Stimulated activated CD8-positive, alpha-beta memory T cell treated with anti-CD3 and anti-CD28 coated beads, Interleukin-15, amount 100 ng/mL, for 24 hours (primary cell): ENCODE measurements at places on chromosomes 1 and 21.

- no peak for DNase-seq
Observed at GRCh38 chr1:28132171-28133167, 44.0 kb downstream of the PTAFR start.

DNA sequence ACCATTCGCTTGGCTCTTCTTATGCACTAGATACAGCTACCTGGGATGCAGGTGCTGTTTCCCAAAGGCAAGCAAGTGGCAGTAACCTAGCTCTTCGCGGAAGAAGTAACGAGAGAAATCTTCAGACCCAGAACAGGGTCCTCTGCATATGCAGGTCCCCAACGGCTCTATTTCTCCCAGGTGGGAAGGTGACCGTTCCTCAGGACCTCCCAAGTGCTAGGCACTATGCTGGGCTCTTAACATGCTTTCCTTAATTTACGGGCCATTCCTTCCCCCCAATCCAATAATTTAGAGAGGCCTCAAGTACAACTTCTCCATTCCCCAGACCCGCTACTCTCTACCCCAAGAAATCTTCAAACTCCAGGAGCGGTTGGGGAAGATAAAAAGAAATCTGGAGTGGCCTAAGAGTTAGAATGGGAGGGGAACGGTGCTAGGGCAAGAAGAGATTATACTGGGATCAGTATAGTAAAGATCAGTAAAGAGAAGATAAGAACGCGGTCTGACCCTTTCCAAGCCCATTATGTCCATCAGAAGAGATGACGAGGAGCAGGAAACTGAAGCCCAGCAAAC is 410 bp downstream of the TXNDC12 start:
- no peak for DNase-seq

GRCh38 chr1:117268535-117269455 is 58.1 kb upstream of the VTCN1 start:
- DNase-seq: no peak

DNA sequence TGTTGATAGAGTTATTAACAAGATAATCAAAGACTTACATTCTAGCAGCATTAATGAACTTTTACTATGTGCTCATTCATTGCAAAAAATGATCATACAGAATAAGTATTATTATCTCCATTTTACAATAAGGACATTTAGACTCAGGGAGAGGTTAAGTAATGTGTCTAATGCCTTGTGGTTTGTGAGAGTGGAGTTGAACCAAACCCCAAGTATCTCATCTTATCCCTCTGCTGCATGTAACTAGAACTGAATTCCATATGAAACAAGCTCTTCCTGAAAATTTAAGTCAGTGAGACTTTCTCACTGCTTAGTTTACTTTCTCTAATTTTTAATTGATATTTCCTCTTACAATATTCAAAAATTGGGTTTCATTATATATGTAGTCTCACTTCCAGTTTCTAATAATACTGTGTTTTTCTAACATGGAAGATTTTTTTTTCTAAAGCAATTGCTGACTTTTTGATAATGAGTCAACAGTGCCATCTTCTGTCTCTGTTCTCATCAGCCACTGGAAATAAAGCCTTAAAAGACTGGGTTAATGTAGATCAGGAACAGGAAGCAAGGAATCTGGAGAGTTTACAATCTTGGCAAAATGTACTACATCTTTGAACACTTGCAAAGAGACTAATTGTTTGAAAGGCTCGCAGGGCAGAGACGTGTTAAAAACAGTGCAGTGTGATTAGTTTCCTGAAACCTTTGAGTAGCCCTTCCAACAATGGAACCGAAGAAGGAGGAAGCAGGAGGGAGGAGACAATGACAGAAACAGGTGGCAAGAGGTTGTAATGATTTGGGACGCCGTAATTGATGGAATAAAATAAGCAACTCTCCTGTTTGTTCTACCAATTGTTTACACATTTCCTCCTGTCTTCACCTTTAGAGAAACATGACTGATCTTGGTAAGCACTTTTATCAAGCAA is 567.6 kb downstream of the MRPL39 start:
- DNase-seq: no peak

DNA sequence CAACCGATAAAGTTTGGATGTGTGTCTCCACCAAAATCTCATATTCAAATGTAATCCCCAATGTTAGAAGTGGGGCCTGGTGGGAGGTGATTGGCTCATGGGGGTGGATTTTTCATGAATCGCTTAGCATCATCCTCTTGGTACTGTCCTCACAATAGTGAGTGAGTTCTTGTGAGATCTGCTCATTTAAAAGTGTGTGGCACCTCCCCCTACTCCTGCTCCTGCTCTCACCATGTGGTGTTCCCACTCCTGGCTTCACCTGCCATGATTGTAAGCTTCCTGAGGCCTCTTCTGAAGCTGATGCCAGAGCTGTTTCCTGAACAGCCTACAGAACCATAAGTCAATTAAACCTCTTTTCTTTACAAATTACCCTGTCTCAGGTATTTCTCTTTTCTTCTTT is 28.2 kb upstream of the PRDX6 start:
- no peak for DNase-seq

- no peak for DNase-seq
Observed at GRCh38 chr1:92980732-92981647, 19.7 kb upstream of the DIPK1A start.

- no peak for DNase-seq
Observed at GRCh38 chr1:236540813-236541465, 17.2 kb downstream of the LGALS8 start.

GRCh38 chr1:24526940-24527542 is 24.4 kb downstream of the RCAN3 start:
- no peak for DNase-seq

- no peak for DNase-seq
Observed at GRCh38 chr1:225950905-225951497, 10.0 kb upstream of the LEFTY2 start.

GRCh38 chr1:44672961-44673674 is 1.2 kb downstream of the TMEM53 start:
- DNase-seq: no peak

DNA sequence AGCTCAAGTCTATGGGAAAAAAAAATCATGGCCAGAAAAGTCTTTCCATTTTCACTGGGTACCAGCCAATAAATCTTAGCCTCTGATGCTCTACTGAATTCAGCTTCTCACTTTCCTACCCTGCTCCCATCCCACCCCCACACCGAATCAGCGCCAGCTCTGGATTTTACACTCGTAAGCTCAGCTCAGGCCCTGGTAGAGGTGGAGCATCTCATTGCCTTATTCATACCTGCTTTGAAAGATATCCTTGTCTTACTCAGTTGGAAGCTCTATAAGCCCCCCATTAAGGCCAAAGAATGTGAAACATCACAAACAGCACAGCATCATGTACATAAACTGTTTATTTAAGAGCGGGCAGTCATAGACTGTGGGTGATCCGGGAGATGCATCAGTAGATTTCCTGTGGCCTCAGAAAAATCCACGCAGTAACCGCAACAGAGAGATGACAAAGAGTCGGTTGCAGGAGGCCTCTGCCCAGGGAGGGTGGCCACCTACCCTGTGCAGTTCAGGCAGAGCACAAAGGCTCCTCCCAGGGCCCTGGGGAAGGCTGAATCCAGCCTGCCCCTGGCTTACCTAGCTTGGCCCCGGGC is 36.4 kb upstream of the ETS2 start:
- no peak for DNase-seq

DNA sequence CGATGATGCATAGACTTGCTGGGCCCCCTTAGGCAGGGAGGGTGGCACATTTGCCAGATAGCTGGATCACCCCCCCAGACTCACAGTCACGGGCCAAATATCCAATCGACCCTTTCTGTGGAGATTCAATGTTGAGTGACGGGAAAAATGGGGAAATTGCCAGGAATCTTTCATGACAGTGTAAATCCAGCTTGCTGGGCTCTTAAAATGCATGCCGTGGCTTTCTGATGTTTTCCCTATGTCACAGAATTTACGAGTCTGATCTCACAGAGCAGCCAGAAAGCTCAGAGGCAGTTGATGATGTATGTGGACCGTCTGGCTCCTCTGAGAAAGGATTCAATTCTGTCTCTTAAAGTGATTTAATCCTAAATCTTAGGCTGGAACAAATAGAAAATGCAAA is 150.1 kb upstream of the ZNF644 start:
- no peak for DNase-seq

GRCh38 chr1:19852036-19852435 is 30.2 kb upstream of the OTUD3 start:
- no peak for DNase-seq

DNA sequence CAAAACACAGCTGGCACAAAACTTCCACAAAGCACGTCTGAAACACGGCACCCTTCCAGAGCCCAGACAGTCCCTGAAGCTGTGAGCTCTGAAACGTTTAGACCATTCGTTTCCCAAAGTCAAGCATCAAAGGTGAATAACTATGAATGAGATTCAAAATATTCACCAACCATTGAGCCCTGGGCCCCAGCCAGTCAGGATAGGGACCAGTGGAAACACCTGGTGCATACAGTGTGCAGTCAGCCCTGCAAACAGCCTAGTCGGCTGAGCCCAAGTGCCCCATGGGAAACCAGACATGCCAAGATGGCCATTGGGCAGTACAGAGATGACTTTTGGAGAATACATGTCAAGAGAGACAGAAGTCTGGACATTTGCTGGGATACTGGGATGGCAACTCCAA is 90.4 kb upstream of the EDN2 start:
- no peak for DNase-seq

GRCh38 chr1:21782349-21782867 is 541 bp downstream of the USP48 start:
- no peak for DNase-seq

GRCh38 chr1:46558141-46558963 is 6.9 kb upstream of the KNCN start:
- DNase-seq: no peak

GRCh38 chr1:101059945-101060542 is 34.5 kb upstream of the DPH5 start:
- no peak for DNase-seq

DNA sequence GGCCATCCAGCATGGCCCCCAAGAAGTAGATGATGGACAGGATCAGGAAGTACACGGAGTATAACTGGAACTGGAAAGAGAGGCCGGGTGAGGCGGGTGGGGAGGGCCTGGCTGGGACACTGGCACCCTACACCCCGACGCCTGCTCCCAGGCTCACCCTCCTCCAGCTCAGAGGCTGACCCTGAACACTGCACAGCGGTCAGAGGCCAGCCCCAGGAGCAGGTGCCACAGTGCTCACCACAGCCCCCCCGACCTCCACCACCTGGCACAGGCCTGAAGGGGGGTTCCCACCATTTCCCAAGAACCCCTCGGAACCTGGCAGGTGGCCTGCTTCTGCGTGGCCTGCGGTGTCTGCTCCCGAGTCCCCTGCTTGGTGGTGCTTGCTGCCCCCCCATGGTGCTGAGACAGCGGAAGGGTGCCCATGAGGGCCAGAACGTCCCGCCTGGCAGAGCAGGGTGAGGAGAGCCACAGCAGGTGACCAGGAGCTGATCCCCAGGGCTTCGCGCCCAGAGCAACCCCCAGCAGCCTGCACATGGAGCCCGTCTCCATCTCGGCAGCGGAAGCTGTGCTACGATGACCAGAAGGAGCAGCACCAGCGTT is 26.1 kb downstream of the SLC19A1 start:
- DNase-seq: no peak

- DNase-seq: no peak
Observed at GRCh38 chr1:248791010-248791409, 34.7 kb downstream of the SH3BP5L start.

GRCh38 chr1:3293563-3294080 is 160.8 kb upstream of the ARHGEF16 start:
- DNase-seq: no peak

DNA sequence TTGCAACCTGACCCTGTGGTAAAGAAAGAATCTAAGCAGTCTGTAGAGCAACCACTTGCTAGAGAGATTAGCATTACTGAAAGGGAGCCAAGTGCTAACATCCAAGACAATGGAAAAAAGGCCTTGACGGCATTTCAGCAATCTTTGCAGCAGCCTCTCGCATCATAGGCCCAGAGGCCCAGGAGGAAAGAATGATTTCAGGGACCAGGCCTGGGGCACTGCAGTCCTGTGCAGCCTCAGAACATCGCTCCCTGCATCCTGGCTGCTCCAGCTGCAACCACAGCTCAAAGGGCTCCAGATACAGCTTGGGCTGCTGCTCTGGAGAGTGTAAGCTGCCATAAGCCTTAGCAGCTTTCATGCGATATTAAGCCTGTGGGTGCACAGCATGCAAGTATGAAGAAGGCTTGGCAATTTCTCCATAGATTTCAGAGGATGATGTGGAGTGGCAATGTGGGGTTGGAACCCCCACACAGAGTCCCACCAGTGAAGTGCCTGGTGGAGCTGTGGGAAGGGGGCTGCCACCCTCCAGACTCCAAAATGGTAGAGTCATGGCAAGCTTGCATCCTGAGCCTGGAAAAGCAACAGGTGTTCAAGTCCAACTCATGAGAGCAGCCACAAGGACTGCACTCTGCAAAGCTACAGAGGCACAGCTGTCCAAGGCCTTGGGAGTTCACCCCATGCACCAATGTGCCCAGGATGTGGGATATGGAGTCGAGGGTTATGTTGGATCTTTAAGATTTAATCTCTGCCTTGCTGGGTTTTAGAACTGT is 110.6 kb upstream of the HMGB4 start:
- DNase-seq: no peak

DNA sequence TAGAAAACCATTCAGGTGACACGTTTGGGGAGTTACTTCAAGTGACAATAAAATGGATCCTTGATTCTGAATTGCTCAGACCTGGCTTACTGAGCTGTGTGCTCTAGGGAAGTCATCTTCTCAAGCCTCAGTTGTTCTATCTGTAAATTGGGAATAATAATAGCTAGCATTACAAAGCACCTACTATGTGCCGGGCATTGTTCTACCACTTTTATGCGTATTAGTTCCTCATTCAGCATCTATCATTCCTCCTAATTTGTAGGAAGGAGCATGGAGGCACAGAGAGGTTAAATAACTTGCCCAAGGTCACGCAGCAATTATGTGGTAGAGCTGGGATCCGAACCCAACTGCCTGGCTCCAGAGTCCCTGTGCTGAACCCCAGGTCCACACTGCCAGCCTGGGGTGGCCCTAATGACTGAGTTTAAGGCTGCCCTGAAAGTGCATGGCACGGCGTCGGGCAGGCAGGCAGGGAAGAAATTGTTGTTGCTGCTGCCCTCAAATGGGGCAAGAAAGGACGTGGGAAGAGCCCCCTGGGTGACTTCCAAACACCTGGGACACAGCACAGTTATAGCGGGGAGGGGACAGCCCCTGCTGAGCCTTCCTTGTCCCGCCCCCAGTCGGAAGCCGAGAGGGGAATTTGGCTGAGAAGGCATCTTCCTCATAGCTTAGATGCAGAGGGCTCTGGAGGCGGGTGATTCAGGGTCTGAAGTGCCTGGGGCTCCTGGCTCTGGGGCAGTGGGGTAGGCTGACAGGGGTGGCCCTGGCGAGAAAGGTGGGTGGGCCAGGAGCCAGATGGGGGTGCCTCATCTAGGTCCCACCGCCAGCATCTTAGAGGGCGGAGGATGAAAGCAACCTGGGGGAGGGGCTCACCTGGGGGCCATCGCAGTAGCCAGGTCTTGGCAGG is 86.5 kb upstream of the IFFO2 start:
- DNase-seq: no peak

DNA sequence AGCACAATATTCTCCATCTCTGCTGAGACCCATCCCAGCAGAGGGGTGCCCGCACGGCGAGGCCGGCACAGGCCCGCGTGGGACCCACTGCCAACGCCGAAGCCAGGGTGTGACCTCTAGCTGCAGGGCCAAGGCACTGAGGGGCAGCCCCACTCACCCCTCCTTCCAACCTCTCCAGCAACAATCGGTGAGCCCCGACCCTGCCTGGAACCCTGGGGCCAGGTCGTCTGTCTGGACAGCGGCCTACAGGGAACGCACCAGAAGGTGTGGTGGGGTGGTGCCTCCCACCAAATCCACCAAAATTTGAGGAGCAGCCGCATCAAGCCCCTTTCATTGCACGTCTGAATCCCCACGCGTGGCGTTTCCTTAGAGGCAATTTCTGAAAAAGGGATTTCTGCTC is 63.0 kb upstream of the ADARB1 start:
- DNase-seq: no peak
